A172 (cell line): ENCODE measurements at places on chromosomes 13 and 19.
A peak's percentile ranks its signal among the peaks of the same experiment; 100 is the strongest.

- no peak for DNase-seq
Measured at GRCh38 chr19:19686580-19686979, 17.9 kb downstream of the ZNF101 start.

DNA sequence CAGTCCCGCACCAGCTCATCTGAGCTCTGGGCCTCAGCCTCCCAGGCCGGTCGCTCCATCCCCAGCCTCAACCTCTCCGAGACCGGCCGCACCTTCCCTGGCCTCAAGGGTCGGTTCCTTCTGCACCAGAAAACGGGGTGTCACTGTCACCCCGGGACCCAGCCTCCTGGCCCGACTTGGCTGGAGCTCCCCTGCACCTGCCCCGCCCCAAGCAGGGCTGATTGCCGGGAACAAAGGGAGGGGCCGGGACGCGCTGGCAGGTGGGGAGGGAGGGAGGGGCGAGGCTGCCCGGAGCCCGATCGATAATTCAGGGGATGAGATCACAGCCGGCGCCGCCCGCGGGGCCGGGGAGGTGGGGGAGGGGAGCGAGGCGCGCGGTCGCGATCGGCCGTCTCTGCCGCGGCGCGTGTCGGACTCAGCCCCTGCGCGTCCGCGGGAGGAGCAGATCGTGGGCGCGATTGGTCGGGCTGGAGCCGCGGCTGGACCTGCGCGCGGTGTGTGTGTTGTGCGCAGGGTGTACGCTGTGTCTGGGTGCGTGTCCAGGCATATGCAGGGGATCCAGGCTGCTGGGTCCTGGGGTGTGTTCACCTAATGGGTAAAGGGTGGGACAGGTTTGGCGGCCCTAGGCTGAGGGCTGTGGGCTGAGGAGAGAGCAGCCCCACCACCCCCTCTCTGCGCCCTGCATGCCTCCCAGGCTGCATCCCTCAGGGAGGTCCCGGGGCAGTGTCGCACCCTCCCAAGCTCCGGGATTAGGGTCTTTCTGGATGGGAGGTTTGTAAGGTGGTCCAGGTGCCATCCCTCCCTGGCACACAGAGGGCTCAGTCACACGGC lies 1.1 kb upstream of the SHC2 start:
- DNase-seq = no peak

GRCh38 chr19:13240312-13241022 lies 90.3 kb downstream of the IER2 start:
- no peak for DNase-seq

- no peak for DNase-seq
Measured at GRCh38 chr19:54178581-54179261, 5.8 kb upstream of the TMC4 start.

DNA sequence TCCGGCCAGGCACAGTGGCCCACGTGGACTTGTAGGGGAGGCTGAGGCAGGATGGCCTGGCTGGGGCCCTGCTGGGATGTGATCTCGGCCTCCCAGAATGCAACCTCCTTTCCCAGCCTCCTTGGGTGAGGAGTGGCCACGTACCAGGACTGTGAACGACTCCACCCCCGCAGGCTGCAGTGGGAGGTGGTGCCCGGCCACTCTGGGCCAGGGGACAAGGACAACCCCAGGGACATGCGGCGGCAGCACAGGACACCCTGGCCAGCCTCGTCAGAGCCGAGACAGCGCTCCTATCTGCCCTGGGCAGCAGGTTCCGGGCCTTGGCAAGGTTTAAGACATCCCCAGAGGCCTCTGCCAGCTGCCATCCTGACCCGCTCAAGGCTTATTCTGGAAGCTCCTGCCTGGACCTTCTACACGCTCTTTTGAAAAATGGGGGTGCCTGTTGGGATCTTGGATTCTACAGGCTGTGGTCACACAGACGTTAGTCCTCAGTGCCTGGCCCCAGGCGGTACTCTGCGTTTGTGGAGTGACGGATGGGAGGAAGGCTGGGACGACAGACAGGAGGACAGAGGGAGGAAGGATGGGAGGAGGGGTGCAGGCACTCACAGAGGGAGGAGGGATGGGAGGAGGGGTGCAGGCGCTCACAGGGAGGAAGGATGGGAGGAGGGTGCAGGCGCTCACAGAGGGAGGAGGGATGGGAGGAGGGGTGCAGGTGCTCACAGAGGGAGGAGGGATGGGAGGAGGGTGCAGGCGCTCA lies 19.9 kb upstream of the CACTIN start:
- no peak for DNase-seq

- DNase-seq = no peak
Measured at GRCh38 chr13:50646070-50646469, 197.4 kb downstream of the DLEU7 start.

DNA sequence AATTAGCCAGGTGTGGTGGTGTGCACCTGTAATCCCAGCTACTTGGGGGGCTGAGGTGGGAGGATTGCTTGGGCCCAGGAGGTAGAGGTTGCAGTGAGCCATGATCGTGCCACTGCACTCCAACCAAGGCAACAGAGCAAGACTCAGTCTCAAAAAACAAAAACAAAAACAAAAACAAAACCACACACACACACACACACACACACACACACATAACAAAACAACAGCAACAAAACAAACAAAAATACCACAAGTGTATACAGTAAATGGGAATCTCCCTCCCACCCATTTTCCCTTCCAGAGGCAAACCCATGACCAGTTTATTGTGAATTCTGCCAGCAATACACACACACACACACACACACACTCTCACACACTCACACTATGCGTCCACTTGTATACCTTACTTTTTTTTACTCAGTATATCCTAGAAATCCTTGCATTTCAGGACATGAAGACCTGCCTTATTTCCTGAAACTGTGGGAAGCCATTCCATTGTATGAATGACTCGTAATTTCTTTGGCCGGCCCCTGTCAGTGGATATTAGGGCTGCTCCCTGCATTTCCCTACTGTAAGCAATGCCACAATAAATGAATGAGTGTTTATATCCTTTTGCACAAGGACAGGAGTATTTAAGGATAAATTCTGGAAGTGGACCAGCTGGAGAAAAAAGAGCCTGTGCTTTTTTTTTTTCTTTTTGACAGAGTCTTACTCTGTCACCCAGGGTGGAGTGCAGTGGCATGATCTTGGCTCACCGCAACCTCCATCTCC lies 6.9 kb upstream of the PLEKHF1 start:
- DNase-seq = peak; percentile 37
